ENCODE measurements at places on chromosomes 12 and 14.

DNA sequence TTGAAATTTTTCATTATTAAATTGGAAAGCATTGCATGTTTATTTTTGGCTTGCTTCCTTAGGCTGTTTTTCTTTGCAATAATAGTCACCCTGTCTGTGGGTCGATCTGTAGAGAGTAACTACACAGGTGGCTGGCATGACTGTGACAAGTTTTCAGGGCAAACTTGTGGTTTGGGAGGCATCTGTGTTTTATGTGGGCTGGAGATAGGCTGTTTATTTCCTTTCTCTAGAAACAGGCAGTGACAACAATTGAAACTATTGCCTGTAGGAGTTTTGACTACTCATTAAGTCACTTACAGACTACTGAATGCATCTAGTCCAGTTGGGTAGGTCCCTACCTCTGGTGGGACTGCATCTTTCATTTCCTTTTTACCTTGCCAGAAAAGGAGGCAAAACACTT lies 155.6 kb downstream of the DYRK2 start:
- DNase-seq = peak; percentile 1

GRCh38 chr12:11837216-11837934 lies 187.9 kb downstream of the ETV6 start:
- DNase-seq = no peak

DNA sequence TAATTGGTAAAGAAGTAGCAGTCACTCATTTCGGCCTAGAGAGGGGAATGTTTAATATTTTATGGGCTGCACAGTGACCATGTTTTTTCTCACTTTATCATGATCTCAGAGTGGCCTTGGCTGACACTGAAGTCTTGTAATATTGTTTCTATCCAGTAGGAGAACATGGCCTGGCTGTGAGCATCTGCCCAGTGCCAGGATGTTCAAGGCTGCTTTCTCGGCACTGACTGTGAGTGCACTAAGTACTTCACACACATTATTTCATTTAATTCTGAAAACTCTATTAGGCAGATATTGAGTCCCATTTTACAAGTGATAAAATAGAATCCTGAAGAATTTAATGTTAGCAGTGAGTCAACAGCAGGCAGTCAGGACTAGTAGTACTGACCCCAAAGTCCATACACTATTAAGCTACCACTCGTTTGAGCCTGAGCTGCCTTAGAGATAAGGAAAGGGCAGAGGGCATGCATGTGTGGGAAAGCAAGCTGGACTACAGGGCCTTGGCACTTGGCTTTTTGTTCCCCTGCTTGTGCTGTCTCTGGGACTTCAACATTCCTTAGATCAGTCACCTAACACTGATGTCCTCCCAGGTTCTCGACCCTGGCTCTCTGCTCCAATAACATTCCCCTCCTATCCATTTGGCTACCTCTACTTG lies 42.2 kb upstream of the APPL2 start:
- no peak for DNase-seq

GRCh38 chr14:55661029-55661428 lies 81.0 kb downstream of the KTN1 start:
- no peak for DNase-seq

- DNase-seq = no peak
Measured at GRCh38 chr12:108342985-108343384, 3.9 kb upstream of the CMKLR1 start.

GRCh38 chr12:47205532-47206449 lies 126.0 kb upstream of the AMIGO2 start:
- DNase-seq = no peak

DNA sequence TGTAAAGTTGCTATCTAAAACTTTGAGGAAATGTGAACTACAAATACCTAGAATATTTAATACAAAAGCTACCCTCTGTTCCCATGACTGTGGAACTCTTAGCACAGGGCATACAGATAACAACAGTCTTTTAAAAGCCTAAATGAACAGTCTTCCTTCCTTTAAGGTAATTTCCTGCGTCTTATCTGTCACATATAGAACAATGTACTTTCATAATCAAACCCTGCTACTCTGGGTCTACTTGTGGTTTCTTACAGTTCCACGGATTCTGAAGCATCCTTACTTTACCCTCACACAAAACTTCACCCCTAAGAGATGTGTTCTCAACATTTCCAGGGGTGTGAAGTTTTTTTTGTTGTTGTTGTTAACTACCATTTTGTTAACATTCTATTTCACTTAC lies 5.1 kb downstream of the PKP2 start:
- no peak for DNase-seq

GRCh38 chr14:83485591-83485990 lies 1951.9 kb upstream of the SEL1L start:
- no peak for DNase-seq

DNA sequence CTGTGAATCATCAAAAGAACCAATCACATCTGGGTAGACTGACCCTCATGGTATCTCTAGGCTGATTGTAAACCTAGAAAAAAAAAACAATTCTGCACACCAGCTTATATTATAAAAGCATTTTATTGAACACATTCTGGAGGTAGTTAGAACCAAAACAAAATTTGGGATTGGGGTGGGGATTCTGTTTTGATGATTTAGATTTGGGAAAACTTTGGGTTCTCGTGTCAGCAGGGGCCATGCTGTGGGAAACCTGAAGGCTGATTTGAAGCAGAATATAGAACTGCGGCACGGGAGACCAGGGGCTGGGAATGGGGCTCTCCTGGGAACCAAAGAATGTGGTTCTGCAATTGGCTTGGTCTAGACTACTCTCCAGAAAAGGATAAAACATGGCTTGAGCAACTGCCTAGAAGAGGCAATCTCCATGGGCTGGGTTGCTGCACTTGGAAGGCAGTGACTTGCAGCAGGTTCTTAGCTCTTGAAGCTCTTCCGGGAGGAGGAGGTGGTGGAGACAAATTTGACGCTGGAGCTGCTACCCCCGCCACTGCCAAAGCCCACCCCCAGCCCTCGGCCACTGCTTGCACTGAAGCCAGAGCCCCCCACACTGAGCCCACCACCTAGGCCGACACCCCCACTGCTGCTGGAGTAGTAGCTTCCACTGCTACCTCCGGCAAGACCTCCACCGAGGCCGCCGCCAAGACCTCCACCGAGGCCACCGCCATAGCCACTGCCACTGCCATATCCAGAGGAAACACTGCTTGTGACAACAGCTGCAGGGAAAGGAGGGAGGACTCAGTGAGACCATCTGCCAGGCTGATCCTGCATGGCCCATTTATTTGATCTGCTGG lies 5.5 kb downstream of the KRT5 start:
- no peak for DNase-seq

DNA sequence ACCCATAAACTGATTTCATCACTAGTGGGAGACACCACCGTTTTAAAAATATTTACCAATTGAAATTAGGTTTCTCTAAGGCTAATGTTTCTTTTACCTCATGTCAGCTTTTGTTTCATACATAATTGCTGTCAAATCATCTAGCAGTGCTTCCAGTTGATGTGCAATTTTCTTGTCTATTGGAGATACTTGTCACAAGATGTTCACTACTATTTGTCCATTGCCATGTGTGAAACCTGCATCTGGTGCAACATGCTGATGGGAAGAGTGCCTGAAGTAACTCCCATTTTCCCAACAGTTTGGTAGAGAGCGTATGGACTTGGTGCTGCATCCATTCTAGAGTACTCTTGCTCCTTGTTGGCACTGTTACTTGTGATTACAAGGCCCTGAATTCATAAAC lies 9.7 kb downstream of the XPOT start:
- DNase-seq = no peak

DNA sequence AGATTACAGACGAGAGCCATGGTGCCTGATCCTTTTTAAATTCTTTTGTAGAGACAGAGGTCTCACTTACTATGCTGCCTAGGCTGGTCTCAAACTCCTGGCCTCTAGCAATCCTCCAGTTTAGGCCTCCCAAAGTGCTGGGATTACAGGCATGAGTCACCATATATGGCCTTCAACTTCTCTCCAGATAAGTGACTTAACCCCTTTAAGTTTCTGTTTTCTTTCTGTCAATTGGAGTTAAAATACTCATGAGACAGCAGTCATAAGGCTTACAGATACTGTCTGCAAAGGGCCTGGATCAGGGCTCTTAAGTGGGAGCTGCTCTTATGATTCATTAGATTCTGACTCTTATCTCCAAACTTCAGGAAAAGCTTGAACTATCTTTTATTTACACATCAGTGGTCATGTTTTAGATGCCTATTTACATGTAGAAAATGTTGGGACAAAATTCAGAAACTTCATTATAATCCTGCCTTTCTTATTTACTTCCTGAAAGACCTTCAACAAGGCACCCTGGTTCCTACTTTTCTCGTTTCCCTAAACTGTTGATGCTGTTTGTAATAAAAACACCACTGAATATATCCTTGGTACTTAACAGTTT lies 271.5 kb upstream of the TBX3 start:
- no peak for DNase-seq

GRCh38 chr14:37992499-37992898 lies 215.2 kb upstream of the SSTR1 start:
- no peak for DNase-seq

GRCh38 chr12:131290255-131290959 lies 336.7 kb downstream of the ADGRD1 start:
- no peak for DNase-seq

- DNase-seq = no peak
Measured at GRCh38 chr12:91786499-91787272, 359.0 kb downstream of the BTG1 start.

GRCh38 chr12:109590566-109590965 lies 17.0 kb downstream of the MVK start:
- DNase-seq = no peak

GRCh38 chr12:124599074-124599999 lies 31.9 kb upstream of the NCOR2 start:
- no peak for DNase-seq

DNA sequence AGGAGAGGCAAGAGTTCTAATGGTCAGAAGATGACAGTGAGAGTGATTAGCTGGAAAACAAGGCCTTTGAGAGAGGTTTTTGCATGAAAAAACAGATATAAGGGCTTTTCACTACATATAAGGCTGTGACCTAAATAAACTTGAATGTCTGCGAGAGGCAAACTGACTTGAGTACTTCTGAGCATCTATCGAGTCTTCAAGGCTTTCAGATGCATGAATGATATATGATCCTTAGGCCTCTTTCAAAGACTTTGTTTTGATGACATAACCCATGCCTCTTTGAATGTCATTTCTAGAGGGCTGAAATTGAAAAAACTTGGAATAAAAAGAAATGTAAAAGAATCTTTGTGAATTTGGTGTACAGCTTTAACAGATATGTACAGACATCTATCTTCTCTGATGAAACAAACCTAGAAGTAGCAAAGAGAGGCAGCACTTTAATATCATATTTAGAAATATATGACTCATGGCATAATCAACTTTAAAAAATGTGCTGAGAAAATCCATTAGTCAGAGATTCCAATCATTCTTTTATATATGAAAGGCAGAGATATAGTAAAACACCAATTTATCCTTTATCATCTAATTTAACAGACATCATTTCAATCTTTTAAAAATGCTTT lies 72.6 kb downstream of the PPM1H start:
- DNase-seq = no peak

DNA sequence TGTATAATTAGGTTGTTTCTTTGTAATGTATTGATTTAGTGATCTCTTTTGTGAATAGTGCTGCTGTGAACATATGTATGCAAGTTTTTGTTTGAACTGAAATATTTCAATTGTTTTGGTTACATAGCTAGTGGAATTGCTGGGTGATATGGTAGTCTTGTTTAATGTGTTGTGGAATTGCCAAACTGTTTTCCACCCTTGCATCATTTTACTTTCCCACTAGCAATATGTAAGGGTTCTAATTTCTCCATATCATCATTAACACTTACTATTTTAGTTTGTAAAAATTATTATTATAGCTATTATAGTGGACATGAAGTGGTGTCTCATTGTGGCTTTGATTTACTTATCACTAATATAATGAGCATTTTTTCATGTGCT lies 5.9 kb downstream of the G2E3 start:
- no peak for DNase-seq

GRCh38 chr12:84805474-84805858 lies 107.1 kb downstream of the SLC6A15 start:
- no peak for DNase-seq

DNA sequence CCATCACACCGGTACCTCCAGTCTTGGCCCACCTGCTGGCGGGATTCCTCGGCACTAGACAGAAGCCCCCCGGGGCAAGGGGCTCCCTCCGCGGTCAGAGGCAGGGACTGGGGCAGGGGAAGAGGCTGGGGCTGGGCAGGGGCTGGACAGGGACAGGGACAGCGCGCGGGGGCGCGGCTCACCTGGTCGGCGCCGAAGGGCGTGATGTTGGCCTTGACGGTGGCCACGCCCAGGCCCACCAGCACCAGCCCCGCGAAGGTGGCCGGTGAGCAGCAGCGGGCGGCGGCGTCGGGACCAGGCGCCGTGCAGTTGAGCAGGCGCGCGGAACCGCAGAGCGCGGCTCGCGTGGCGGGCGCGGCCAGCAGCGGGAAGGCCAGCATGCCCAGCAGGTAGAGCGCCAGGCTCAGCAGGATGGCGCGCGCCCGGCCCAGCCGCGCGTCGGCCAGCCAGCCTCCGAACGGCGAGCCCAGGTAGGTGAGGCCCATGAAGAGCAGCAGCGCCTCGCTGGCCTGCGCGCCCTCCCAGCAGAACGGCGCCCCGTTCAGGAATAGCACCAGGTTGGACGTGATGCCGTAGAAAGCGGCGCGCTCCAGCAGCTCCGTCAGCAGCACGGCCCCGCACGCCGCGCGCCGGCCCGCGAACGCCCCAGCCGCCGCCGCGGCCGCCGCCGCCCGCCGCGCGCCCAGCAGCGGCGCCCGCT lies 392 bp downstream of the SLC15A4 start:
- no peak for DNase-seq

GRCh38 chr14:33611405-33612196 lies 339.3 kb downstream of the EGLN3 start:
- no peak for DNase-seq

GRCh38 chr12:22408610-22409376 lies 74.3 kb upstream of the ST8SIA1 start:
- DNase-seq = peak; percentile 1

DNA sequence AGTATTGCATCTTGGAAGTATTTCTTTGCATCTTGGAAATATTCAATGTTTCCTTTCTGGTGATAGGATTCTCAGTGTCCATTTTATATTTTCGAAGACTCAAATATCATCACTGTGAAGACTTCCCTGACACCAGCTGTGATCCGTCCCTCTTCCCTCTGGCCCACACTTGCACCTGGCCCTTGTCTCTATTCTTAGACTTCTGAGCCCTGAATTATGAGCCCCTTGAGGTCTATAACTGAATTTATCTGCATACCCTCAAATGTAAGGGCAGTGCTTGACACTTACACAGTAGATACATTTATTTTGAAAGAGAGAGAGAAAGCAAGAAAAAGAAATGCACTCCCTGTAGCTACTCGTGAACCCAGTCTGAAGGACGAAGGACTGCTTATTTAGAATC lies 376.7 kb downstream of the ZFP36L1 start:
- no peak for DNase-seq

DNA sequence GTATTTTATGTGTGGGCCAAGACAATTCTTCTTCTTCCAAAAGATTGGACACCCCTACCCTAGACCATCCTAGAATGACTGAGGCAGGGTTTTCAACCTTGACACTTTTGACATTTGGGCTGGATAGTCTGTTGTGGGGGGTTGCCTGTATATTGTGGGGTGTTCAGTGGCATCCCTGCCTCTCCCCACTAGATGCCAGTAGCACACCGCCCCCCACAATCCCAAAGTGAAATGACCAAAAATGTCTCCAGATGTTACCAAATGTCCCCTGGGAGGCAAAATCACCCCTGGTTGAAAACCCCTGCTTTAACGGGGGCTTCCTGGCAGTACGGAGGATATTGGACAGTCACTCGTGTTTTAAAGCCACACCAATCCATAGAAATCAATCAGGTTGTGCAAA lies 219.6 kb downstream of the PHETA1 start:
- no peak for DNase-seq

Measured in CD4-positive, alpha-beta T cell treated with Interferon gamma for 1 hour (primary cell).